Left renal cortex interstitium (tissue), 4 donors: ENCODE measurements at places on chromosomes 12 and 14. TPM values are rescaled to one million over a fixed set of nuclear protein-coding genes. Genes with fewer than 3 reads are reported as not detected.

Gene DACT1
- polyA plus RNA-seq = 33.2 TPM

Gene CIROP
- 0.05 TPM for polyA plus RNA-seq

Gene DGLUCY
- 60.1 TPM for polyA plus RNA-seq

DNA sequence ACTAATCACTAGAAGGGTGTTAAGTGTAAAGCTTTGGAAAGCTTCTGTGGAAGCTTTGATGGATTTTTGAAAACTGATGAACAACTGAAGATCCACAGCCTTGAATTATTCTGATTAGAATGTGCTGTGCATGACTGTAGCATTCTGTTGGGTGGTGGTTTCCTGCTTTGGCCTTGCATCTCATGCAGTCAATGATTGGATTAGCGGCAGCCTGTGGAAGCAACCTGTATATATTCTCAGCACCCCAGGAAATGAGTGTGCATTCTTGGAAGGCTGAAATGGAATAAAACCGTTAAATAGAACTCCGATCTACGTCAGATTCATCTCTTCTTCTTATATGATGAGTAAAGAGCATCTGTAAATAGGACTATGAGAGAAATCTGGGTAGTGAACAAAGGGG, 120.2 kb downstream of the SLC16A7 start:
- no peak for DNase-seq

DNA sequence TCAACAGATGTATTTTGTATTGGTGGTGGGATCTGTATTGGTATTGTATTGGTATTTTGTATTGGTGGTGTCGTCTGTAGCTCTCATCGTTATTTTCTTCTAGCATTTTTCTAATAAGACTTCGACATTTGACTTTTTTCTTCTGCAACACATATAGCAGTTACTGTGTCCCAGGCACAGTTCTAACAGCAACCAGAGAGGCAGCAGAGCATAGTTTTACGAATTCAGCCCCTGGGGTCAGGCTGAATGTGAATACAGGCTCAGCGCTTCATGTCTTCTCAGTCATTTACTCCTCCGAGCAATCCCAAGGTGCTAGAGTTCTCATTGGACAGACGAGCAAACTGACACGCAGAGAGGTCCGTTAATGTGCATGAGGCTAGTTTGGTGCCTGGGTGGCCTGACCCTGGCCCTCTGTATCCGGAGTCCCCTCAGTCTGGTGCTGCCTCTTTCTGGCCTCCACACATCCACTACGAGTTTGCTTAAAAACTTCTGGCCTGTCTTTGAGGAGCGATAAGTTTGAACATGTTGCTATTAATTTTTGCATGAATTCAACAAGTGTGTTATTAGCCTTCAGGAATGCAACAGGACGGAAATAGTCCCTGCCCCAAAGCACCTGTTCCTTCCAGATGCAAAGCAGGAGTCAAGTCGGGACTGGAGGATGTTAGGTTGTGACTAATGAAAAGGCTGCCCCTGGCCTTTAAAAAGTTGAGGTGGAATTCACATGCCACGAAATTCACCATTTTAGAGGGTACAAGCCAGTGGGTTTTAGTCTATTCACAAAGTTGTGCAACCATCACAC, 87.0 kb downstream of the GLT1D1 start:
- no peak for DNase-seq

GRCh38 chr14:61077951-61078720, 97.1 kb downstream of the SLC38A6 start:
- no peak for DNase-seq
